ENCODE measurements at places on chromosomes 1 and 21. TPM values are rescaled to one million over a fixed set of nuclear protein-coding genes. Genes with fewer than 3 reads are reported as not detected.

DNA sequence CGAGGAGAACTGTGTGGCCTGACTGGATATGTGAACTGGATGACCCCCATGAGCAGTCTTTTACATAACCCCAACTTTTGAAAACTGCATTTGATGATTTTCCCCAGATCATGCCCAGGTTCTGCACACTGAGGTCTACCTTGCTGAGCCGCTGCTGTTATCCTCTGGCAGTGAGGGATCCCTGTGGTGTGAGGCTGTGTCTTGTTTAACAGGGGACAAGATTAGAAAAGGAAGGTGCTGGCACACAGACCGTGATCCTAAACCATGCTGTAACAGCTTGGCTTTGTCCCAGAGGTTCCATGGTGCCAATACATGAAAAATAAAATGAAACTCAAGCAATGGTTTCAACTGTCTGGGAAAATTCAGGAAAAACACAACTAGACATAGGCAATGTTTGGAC lies 134.2 kb downstream of the ZZZ3 start:
- H3K4me3 ChIP-seq = no peak overlapping the region
- H3K27ac ChIP-seq = no peak overlapping the region
- no peak for DNase-seq
- H3K4me1 ChIP-seq = no peaks in the 10 kb centered on the region

DNA sequence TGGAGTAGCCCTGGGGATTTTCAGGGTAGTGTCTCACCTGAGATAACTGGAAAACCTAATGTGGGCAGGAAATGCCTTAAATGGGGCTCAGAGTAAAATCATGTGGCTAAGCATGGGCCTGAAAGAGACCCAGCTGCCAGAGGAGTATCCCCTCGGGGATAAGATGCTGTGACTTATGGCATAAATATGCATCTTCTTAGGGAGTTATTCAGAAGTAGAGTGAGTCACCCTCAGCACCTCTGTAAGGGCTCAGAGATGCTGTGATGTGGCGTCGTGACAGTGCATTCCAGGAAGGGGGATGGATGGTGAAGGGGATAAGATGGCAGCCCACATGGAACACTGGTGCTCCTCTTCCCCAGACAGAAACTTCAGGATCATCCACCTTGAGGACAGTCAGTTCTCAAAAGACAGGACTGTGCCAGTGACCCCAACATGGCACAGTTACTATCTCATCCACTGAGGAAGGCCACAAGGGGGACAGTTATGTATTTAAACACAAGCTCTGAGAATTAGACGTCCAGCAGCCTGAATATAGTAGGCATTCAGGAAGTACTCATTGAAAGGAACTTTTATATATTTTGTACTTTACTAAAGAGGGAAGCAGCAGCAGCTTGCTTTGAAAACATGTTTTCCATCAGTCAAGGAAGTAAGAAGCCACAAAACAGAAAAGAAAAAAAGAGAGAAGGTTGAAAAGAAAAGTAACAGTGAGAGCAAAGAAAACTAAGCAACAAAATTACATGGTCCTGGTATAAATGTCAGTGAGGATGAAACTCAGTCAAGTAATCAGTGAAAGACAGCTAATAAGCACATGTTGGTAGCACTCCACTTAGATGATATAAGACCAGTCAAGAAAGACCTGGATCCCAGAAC lies 8.3 kb downstream of the IL24 start:
- H3K36me3 ChIP-seq = no peaks in the 10 kb centered on the region
- DNase-seq = no peak
- H3K27me3 ChIP-seq = peaks cover 30% of the 10 kb centered on the region
- no peak overlapping the region for H3K4me3 ChIP-seq
- peaks cover 4% of the 10 kb centered on the region for H3K4me1 ChIP-seq

- no peak overlapping the region for H3K4me3 ChIP-seq
- no peaks in the 10 kb centered on the region for H3K27me3 ChIP-seq
- H3K36me3 ChIP-seq = no peaks in the 10 kb centered on the region
- DNase-seq = no peak
These were observed 53.9 kb downstream of the SYDE2 start for GRCh38 chr1:85146972-85147359.

The SPRR1A gene
- total RNA-seq = not detected

GRCh38 chr1:31818206-31818605 lies 2.4 kb upstream of the SPOCD1 start:
- H3K27ac ChIP-seq = no peak overlapping the region
- H3K4me1 ChIP-seq = no peaks in the 10 kb centered on the region
- no peak overlapping the region for H3K4me3 ChIP-seq
- H3K36me3 ChIP-seq = no peaks in the 10 kb centered on the region
- no peaks in the 10 kb centered on the region for H3K27me3 ChIP-seq

DNA sequence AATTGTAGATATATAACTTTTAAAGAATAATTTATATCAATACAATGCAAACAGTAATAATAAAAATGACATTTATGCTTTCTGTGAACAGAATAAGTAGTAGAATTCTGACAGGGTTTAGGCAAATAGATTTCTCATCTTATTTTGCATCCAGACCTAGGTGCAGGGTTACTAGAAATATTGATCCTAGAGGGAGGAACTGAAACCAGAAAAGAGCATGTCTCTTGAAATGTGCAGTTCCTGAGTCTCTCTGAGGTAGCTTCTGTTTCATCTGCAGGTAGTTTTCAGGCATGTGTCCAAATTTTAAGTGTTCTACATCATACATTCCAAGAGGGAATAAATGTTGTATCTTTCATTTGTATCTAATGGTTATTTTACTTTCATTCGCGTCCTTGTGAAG lies 631.9 kb upstream of the ADGRL4 start:
- H3K4me1 ChIP-seq = no peaks in the 10 kb centered on the region
- H3K4me3 ChIP-seq = no peak overlapping the region
- no peaks in the 10 kb centered on the region for H3K36me3 ChIP-seq
- no peaks in the 10 kb centered on the region for H3K27me3 ChIP-seq

DNA sequence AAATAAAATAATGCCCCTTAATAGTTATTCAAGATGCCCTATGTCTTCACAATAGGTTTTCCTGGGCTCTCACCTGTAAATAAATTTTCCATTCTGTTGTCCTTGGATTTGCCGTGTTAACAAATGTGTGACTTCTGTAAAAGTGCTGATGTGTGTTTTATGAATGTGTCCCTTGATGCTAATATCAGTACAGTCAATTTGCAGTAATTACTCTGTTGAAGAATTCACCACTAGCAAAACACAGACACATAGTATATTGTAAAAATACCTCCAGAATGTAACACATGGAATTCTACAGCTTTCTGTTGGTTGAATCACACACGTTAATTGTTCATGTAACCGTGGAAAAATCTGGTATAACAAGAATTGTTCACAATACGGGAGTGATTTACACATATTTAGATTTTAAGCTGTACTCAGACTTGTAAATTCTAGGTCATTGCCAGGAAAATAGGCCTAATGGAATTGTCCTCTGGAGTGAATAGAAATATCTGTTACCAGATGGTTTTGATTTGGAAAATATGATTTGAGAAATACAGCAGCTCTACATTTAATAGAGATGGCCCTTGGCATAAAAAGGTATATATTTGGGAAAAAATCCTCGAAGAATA lies 36.7 kb upstream of the KCNK2 start:
- DNase-seq = no peak
- H3K4me1 ChIP-seq = no peaks in the 10 kb centered on the region
- H3K36me3 ChIP-seq = no peaks in the 10 kb centered on the region
- H3K27ac ChIP-seq = no peak overlapping the region
- no peaks in the 10 kb centered on the region for H3K27me3 ChIP-seq
- H3K4me3 ChIP-seq = no peak overlapping the region

DNA sequence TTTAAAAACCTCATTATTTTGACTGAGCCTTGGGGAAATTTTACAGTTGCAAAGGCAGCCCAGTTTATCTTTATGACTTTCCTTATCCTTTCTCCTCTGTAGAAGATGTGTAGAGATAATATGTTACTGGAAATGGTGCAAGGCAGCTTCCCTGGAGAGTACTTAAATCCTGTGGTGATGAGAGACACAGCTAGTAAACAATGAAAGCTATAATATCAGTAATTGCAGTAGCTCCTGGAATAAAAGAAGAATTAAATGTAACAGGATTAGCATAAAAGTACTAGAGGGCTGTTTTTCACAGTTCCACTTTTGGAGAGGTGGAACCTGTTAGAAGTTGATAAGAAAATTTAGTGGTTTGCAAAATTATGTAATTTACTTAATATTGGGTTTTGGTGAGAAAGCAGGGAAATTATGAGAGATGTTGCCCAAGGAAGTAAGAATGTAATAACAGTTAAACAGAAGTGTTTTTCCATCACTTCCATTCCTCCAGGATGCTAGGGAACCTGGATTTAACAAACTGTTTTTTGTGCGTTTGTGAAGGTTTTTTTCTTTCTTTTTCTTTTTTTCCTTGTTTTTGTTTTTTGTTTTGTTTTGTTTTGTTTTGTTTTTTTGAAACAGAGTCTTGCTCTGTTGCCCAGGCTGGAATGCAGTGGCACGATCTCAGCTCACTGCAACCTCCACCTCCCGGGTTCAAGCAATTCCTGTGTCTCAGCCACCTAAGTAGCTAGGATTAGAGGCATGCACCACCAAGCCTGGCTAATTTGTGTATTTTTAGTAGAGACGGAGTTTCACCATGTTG lies 15.7 kb upstream of the EDEM3 start:
- H3K27ac ChIP-seq = no peak overlapping the region
- no peak for DNase-seq
- no peaks in the 10 kb centered on the region for H3K36me3 ChIP-seq
- H3K4me1 ChIP-seq = peaks cover 4% of the 10 kb centered on the region
- H3K4me3 ChIP-seq = no peak overlapping the region

DNA sequence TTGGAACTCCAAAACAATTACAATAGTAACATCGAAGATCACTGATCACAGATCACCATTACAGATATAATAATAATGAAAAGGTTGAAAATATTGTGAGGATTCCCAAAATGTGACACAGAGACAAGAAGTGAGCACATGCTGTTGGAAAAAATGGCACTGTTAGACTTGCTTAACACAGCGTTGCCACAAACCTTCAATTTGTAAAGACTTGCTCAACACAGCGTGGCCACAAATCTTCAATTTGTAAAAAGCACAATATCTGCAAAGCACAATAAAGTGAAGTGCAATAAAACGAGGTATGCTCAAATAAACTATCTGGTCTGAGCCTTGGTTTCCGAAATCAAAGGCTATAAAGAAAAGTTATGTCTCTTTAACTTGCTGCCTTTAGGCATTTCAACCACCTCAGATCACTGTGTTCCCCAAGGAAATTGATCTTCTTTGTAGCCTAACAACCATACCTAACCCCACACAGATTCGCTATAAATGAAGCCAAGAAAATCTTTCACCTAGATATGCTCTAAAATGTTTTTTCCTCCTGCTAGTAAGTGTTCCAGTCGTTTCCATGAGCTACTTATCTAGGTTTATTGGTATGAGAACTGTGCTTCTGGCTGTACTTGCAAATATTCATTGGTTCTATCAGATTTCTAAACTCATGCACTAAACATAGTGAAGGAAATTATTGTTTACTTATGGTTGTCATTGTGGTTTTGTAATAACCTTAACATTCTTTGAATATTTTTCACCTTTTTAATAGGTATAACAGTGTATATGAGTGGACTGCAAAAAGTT lies 13.1 kb upstream of the LPGAT1 start:
- DNase-seq = no peak
- H3K27me3 ChIP-seq = no peaks in the 10 kb centered on the region
- H3K27ac ChIP-seq = peak overlapping the region; percentile 2
- no peaks in the 10 kb centered on the region for H3K36me3 ChIP-seq

DNA sequence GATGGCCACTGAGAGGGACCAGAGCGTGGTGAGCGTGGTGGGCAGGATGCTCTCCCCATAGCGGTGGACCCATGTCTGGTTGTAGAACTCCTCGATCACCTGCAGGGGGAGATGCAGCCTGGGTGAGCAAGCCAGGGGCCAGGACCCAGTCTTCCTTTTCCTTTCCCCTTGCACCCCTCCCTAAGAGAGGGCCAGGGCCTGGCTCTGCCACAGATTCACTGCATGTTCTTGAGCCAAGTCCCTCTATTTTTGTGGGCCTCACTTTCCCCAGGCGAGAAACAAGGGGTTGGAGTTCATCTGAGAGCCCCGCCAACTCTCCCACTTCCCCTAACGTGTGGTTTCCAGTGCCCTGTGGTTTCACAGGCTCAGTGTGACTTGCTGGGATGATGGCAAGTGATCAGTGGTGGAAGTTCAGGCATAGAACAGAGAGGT lies 27.5 kb downstream of the SLC2A1 start:
- H3K4me3 ChIP-seq = no peak overlapping the region
- peaks cover 19% of the 10 kb centered on the region for H3K4me1 ChIP-seq
- no peak overlapping the region for H3K27ac ChIP-seq
- H3K36me3 ChIP-seq = no peaks in the 10 kb centered on the region

The PRAMEF20 gene
- not detected for total RNA-seq

GRCh38 chr1:7478142-7478790 lies 292.8 kb upstream of the VAMP3 start:
- H3K27ac ChIP-seq = peak overlapping the region; percentile 14
- no peaks in the 10 kb centered on the region for H3K36me3 ChIP-seq
- peaks cover 11% of the 10 kb centered on the region for H3K4me1 ChIP-seq
- H3K4me3 ChIP-seq = no peak overlapping the region
- no peak for DNase-seq

The RGSL1 gene
- not detected for total RNA-seq

- peaks cover 21% of the 10 kb centered on the region for H3K4me1 ChIP-seq
- peak overlapping the region; percentile 73 for H3K27ac ChIP-seq
- no peaks in the 10 kb centered on the region for H3K27me3 ChIP-seq
- no peaks in the 10 kb centered on the region for H3K36me3 ChIP-seq
These were observed 1.3 kb downstream of the TAF5L start for GRCh38 chr1:229624521-229625070.

Measured in hepatocyte (in vitro differentiated cells).